ENCODE measurements at places on chromosomes 2 and 18. TPM values are rescaled to one million over a fixed set of nuclear protein-coding genes. Genes with fewer than 3 reads are reported as not detected.

Gene SFXN5
- total RNA-seq, result 8.9 TPM

Gene COX5B
- total RNA-seq, result 459 TPM

Gene TLX2
- not detected for total RNA-seq

Gene TFCP2L1
- not detected for total RNA-seq

Gene MARCHF4
- total RNA-seq, result 0.22 TPM

Gene LRP1B
- total RNA-seq, result not detected

Gene AKAIN1
- total RNA-seq, result not detected

Gene SCN9A
- total RNA-seq, result under 0.01 TPM

Gene NCL
- 65.1 TPM for total RNA-seq

Gene TBC1D8
- 96.8 TPM for total RNA-seq

Gene SPRED2
- 1.7 TPM for total RNA-seq

Gene C2orf80
- total RNA-seq, result not detected

Gene HOXD13
- total RNA-seq, result not detected

Gene NTSR2
- total RNA-seq, result not detected
